ENCODE measurements at places on chromosomes 16 and 17.

GRCh38 chr17:27896701-27897100 lies 3.5 kb upstream of the LYRM9 start:
- no peak for DNase-seq

DNA sequence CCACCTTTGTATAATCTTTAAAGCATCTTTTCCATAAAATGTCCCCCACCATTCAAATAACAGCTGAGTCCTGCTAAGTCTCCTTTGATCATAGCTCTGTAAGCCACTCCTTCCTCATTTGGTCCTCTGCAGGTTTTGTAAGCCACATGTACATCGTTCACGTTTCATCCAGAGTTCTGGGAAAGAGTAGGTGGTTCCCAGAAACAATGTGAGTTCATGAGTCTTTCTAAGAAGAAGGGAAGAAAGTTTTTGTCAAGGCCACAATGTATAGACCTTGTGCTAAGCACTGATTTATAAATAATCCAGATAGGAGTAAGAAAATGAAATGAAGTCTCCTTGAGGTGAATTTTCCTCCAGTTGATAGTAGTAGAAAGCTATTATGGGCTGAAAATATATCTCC lies 8.7 kb upstream of the ANKS4B start:
- no peak for DNase-seq

GRCh38 chr17:79441356-79442160 lies 169.3 kb downstream of the RBFOX3 start:
- DNase-seq, result no peak

DNA sequence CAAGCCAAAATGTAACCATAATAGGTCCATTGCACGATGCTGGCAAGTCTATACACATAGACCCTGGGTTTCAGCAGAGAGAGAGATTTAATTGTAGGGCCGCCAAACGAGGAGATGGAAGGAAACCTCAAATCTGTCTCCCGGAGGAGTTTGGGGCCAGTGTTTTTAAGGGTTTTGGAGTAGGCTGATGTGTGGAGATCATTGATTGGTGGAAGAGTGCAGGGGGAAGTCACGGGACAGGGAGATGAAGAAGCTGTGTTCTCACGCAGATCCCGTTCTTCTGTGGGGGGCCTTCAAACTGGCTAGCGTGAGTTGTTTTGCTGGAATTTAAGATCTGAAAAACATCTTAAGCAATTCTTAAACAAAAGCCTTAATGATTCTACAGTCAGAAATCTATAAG lies 84.8 kb downstream of the KATNIP start:
- DNase-seq, result no peak

DNA sequence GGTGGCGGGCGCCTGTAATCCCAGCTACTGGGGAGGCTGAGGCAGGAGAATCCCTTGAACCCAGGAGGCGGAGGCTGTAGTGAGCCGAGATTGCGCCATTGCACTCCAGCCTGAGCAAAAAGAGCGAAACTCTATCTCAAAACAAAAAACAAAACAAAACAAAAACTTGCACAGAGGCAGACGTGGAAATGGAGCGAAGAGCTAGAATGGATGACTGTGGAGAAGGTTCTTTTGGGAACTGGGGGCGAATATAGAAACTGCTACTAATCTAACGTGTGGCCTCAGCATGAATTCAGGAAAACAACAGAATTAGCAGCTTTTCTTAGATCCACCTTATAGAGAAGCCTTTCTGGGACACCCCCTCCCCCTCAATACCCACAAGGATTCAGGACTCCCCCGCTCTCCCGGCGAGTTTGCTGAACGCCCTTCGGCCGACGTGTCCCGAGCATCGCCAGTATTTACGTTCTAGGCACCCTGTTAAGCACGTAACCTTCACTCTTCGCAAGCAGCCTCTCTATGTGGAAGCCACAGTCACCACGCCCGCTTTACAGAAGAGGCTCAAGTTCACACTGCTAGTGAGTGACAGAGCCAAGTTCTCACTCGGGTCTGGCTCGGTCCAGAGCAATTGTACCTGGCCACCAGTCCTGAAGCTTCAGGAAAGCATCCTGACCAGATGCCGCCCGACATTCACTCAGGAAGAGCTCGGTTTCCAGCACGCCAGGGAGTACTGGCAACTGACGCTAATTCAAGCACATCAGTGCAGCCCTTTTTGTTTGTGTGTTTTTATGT lies 13.3 kb upstream of the ABR start:
- DNase-seq, result no peak

DNA sequence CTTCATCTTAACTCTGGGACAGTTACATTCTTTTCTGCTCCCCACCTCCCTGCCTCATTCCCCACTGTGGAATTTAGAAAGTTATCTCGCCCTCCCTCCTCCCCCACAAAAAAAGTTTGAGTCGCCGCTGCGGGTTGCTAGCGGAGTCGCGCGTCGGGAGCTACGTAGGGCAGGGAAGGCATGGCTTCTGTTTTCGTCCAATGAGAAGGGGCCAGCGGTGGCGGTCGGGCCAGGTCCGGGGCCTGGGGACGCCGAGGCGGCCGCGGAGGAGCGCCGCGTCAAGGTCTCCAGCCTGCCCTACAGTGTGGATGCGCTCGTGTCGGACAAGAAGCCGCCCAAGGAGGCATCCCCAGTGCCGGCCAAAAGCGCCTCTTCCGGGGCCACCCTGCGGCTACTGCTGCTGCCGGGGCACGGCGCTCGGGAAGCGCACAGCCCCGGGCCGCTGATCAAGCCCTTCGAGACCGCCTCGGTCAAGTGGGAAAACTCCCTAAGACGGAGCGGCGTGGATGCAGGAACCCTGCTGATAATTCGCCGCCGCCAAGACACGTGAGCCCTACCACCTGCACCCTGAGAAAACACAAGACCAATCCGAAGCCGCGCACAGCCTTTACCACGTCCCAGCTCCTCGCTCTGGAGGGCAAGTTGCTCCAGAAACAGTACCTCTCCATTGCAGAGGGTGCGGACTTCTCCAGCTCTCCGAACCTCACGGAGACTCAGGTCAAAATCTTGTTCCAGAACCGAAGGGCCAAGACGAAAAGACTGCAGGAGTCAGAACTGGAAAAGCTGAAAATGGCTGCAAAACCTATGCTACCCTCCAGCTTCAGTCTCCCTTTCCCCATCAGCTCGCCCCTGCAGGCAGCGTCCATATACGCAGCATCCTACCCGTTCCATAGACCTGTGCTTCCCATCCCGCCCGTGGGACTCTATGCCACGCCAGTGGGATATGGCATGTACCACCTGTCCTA lies 8.9 kb downstream of the OR4D1 start:
- peak; percentile 38 for DNase-seq

DNA sequence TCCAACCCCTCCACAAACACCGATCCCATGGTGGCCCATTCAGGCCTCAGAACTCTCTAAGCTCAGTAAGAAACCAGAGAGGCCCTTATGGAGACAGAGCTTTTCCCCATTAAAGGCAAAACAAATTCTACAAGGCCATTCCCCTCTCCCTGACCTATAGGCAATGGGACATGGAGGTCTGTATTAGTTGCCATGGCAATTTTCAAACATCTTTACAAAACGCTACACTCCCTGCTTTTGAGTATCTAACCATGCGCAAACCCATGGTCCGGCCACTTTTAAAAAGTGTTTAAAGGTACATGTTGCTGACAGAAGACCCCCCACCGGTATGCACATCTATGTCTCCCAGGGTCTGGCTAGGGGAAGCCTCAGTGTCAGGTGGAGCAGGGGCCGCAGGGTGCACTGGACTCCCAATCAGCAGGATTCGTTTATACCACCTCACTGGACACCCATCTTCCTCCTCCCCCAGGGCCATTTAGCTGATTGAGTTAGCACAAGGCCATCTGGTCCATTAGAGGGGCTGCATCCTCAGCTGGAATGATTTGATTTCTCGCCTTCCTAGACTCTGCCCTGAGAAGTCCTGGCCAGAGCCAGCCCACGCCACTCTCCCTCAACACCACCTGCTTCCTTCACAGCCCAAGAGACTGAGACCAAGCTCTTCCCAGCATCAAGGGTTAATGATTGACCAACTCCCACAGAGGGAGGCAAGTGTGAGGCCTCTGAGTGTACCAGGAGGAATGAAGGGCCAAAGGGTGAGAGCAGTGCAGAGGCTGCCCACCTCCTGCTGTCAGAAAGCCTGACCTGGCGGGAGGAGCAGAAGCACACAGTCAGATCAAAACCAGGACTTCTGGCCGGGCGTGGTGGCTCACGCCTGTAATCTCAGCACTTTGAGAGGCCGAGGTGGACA lies 10.9 kb downstream of the ACLY start:
- no peak for DNase-seq

DNA sequence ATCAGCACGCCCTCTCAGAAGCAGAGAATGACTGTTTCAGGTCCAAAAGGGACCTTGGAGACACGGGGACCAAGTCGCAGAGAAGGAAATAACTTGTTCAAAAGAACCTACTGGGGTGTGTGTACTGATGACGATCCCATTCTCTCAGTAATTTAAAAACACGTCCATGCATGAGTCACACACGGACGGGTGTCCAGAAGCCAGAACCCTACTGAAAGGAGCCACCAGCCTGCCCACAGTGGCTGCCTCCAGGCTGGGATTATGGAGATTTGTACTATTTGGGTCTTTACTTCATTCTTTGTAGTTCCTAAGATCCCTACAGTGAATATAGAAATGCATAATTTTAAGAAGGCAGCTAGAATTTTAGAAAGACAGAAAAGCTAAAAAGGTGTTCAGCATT lies 27.8 kb downstream of the TMEM204 start:
- DNase-seq, result no peak

- no peak for DNase-seq
Measured at GRCh38 chr17:80795090-80795580, 196.5 kb upstream of the CHMP6 start.

DNA sequence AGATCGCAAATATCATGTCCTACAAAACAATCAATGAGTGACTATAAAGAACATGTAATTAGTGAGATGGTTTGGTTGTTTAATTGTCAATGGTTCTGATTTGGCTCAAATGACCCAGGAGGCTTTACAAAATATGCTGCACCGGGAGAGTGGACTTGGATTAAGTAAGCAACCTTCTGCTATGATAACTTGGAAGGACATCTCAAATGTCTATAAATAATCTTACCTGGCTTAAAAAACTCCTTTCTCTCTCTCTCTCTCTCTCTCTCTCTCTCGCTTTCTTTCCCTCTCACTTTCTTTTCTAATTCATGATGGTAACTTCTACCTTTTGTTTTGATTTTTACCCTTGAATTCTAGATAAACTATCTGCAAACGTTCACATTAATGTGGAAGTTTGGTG lies 14.2 kb downstream of the KCNJ2 start:
- no peak for DNase-seq

GRCh38 chr16:86379505-86379846 lies 130.9 kb upstream of the FOXF1 start:
- DNase-seq, result no peak

- DNase-seq, result no peak
Measured at GRCh38 chr17:42287305-42287976, 857 bp upstream of the STAT5A start.

- no peak for DNase-seq
Measured at GRCh38 chr16:66131895-66132294, 234.6 kb upstream of the CDH5 start.

DNA sequence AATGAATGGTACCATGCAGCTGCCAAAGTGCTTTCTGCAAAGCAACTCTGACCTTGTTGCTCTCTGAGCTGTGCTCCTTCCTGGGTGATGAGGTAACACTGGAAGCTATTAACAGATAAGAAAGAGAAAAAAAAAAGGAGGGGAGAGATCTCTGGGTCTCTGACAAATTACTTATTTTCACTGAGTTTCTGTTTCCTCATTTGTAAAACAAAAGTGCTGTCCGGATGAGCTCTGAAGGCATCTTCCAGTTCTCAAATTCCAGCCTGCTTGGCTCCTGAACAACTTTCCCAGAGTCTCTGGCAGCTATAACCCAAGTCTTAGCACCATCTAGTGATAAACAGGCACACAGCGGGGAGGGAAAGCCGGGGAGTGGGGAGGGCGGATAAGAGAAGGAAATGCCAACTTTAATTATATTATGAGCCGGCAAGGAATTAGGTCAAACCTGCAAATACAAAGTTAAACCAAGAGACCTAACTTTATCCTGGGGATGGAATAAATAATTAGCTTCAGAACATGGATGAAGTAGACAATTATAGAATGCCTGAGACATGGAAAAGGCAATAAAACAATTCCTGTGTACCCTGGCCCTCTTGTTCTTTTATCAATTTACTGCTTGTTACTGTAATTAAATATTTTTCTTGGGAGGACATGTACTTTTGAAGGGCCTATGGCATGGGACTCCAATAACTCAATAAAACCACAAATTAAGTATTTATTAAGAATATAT lies 61.3 kb upstream of the KIFC3 start:
- DNase-seq, result no peak

DNA sequence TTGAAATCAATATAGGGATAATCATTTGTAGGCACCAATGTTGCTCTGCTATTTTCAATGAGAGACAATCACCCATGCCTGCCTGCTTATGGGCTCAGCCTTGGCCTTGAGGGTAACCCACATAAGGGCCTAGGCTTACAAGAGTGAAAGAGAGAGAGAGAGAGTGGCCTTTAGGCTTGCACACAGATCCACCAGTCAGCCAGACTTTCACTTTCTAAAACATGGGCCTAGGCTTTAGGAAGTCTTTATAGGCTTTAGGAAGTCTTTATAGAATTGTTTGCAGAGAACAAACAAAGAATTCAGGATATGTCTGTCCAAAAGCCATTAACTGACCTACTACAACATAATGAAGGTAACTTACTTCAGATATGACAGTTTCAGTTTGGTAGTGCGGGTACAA lies 3.4 kb downstream of the ABCA9 start:
- no peak for DNase-seq

DNA sequence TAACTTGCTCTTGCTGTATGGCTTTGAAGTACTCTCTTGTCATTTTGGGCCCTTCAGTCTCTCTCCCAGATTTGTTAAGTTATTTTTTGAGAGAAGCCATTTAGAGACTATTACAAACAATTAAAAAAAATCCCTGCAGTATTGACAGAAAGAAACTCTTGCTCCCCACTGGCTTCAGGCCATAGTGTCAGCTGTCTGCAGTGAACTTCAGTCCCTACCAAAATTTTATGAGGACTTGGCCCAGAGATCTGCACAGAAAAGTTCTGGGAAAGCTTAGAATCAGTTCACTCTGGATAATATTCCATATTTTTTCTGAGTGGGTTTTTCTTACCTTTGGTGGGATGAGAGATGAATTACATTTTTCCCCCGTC lies 30.9 kb upstream of the SUPT4H1 start:
- DNase-seq, result no peak

- no peak for DNase-seq
Measured at GRCh38 chr16:78926723-78927210, 673.8 kb downstream of the MAF start.
